ENCODE measurements at places on chromosomes 7 and 10.

- DNase-seq = no peak
These were observed 30.4 kb downstream of the MYPN start for GRCh38 chr10:68139448-68140272.

- no peak for DNase-seq
These were observed 60.7 kb upstream of the TMEM72 start for GRCh38 chr10:44850356-44850934.

DNA sequence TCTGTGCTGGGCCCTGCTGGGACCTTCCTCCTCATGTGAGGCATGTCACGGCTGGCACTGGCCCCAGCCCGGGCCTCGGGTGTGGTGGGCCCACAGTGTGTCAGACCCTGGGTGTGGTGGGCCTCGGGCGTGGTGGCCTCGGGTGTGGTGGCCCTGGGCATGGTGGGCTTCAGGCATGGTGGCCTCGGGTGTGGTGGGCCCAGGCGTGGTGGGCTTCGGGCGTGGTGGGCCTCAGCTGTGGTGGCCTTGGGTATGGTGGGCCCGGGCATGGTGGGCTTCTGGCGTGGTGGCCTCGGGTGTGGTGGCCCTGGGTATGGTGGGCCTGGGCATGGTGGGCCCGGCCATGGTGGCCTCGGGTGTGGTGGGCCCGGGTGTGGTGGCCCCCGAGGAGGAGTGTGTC lies 40.4 kb downstream of the NKX6-2 start:
- no peak for DNase-seq

DNA sequence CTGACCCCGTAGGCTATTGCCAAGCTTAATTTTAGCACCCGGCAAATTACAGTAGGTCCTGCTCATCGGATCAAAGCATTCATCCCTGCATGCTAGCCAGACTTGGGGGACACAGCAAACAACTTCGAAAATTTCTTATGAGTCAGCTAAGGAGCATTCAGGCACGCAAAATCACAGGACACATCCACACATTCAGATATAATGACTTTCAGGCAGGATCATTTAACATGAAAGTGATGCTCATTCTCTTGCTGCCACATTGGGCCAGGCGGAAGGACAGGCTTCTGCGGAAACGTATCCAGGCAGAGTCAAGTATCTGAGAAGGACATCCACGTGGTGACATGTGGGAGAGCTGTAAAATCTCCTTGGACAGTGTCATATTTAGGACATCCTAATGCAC lies 474.0 kb upstream of the NRP1 start:
- DNase-seq = no peak

DNA sequence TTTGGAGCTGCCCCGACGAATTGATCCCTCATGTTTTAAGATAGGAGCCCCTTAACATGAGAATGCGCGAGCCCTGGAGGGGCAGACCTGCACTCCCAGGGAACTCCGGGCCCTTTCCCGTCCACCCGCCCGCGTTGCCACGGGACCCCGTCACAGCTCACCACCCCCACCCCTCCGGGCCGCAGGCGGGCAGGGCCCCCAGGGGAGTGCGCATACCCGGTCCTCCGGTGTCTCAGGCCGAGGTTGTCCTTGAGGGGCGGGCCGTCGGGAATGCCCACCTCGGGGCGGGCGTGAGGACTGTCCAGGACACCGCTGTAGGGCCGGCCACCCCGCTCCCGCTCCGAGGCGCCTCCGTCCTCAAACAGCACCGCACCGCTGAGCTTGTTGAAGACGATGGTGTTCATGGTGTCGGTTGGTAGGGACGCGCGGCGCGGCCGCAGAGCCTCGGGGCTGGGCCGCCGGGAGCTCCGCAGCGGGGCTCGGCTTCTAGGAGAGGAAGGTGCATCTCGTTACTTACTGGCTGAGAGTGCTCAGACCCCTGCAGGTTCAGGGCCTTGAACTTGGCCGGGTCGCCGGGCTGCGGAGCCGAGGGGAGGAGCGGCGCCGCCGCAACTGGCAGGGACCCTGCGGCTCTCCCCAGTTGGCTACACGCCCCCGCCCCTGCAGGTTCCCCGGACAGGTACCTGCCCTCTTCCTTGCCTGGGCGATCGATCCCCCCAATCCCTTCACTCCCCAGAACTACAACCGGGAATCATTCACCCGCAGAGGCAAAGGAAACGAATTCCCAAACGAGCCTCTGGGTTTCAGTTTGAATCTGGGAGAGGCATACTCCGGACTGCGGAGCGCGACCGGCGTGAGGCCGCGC lies 2.4 kb downstream of the MKX start:
- DNase-seq = peak; percentile 34

DNA sequence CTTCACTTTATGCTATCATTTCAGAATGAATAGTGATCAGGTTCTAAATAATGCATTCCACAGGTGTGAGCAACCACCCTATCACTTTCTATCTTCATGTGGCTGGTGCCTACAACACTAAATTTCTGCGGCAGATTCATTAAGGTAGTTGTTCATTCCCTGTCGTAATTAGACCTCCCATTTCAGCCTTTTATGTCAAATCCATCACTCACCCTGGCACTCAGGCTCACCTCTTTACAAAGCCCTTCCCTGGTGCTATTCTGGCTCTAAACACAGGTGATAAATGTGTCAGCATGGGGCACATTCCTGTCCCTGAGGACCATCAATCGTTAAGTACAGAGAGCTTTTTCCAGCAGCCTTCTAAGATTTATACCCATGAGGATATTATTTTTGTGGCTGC lies 300.0 kb upstream of the C7orf33 start:
- no peak for DNase-seq

- DNase-seq = no peak
These were observed 1.2 kb downstream of the SUFU start for GRCh38 chr10:102504976-102505300.

DNA sequence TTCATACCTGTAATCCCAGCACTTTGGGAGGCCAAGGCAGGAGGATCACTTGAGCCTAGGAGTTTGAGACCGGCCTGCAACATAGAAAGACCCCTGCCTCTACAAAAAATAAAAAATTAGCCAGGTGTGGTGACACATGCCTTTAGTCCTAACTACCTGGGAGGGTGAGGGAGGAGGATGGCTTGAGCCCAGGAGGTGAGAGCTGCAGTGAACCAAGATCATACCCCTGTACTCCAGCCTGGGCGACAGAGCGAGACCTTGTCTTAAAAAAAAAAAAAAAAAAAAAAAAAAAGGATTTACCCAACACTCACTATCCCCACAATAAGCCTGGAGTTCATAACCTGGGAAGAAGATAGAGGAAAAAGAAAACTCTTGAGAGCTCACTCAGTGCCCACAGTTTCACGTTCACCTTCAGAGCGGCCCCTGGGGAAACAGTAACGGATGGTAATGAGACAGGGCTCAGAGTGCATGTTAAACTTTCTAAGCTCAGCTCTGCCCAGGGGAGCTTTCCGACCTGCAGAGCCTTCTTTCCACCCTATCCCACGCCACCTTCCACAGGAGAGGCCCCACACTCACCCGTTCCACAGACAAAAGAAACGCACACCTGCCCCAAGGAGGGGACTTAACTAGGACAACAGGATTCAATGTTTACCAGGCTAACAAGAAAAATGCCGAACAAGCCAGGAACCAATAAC lies 259.8 kb upstream of the KLF14 start:
- no peak for DNase-seq
